ENCODE measurements at places on chromosomes 3 and 15. TPM values are rescaled to one million over a fixed set of nuclear protein-coding genes. Genes with fewer than 3 reads are reported as not detected.

LSMEM2 gene
- total RNA-seq: 4.8 TPM

AVEN gene
- 29.4 TPM for total RNA-seq

CACNA1D gene
- total RNA-seq: 11.6 TPM

RFTN1 gene
- 21.2 TPM for total RNA-seq

KLHL6 gene
- 4.3 TPM for total RNA-seq

RAB6B gene
- total RNA-seq: 2.6 TPM

SEMA3G gene
- 1.4 TPM for total RNA-seq

DUOXA2 gene
- total RNA-seq: 3.9 TPM

TRH gene
- total RNA-seq: not detected

SLC7A14 gene
- total RNA-seq: 9.6 TPM

ZNF609 gene
- total RNA-seq: 14.4 TPM

INSYN1 gene
- 9.6 TPM for total RNA-seq

GCSAM gene
- total RNA-seq: 1.2 TPM

RTP4 gene
- total RNA-seq: 0.72 TPM

ANKRD63 gene
- not detected for total RNA-seq

CLEC3B gene
- total RNA-seq: 18.3 TPM

EDC3 gene
- 22.1 TPM for total RNA-seq

GRK7 gene
- total RNA-seq: 4.8 TPM

TRPC1 gene
- total RNA-seq: 58.0 TPM

KNSTRN gene
- total RNA-seq: 13.5 TPM

CHRNA3 gene
- total RNA-seq: 36.4 TPM

PGBD4 gene
- 3.9 TPM for total RNA-seq

PROK2 gene
- not detected for total RNA-seq

RHCG gene
- total RNA-seq: 8.7 TPM

KIAA1143 gene
- total RNA-seq: 26.7 TPM

MAP1A gene
- total RNA-seq: 10.4 TPM

XCR1 gene
- 0.24 TPM for total RNA-seq

CCDC14 gene
- 139 TPM for total RNA-seq

LMCD1 gene
- 459 TPM for total RNA-seq

IL17RB gene
- 2.9 TPM for total RNA-seq

ZNF80 gene
- total RNA-seq: 2.4 TPM

TGM4 gene
- total RNA-seq: 3.1 TPM

GUCA1C gene
- not detected for total RNA-seq

IQCF5 gene
- total RNA-seq: 18.3 TPM

CLDN18 gene
- 0.96 TPM for total RNA-seq

C3orf20 gene
- not detected for total RNA-seq

GHSR gene
- 1.4 TPM for total RNA-seq

OR5K2 gene
- total RNA-seq: 1.4 TPM

PRSS50 gene
- total RNA-seq: not detected

CHRNA5 gene
- total RNA-seq: 1.9 TPM

LDHAL6B gene
- 3.6 TPM for total RNA-seq

TATDN2 gene
- 12.5 TPM for total RNA-seq

ROPN1 gene
- total RNA-seq: 1.4 TPM

TIMMDC1 gene
- 27.2 TPM for total RNA-seq

CFAP92 gene
- 2.2 TPM for total RNA-seq

STXBP5L gene
- 26.5 TPM for total RNA-seq

TTLL13 gene
- not detected for total RNA-seq

MOBP gene
- 1.9 TPM for total RNA-seq

PLA1A gene
- total RNA-seq: not detected

EEFSEC gene
- total RNA-seq: 9.6 TPM

ATOSA gene
- 21.7 TPM for total RNA-seq

C3orf49 gene
- not detected for total RNA-seq

WNT5A gene
- 5.3 TPM for total RNA-seq

LSM3 gene
- total RNA-seq: 19.5 TPM

All from umbilical cord (tissue), 2 donors.